ENCODE measurements at places on chromosomes 2 and 18. TPM values are rescaled to one million over a fixed set of nuclear protein-coding genes. Genes with fewer than 3 reads are reported as not detected.

The WNT6 gene
- total RNA-seq = not detected

The GREB1L gene
- total RNA-seq = 1.7 TPM

The CXCR2 gene
- not detected for total RNA-seq

The TTR gene
- not detected for total RNA-seq

The PRLH gene
- total RNA-seq = not detected

The REG3G gene
- not detected for total RNA-seq

The IL36RN gene
- total RNA-seq = 1.3 TPM

The FHOD3 gene
- 51.5 TPM for total RNA-seq

The DCDC2C gene
- not detected for total RNA-seq

The ALPP gene
- not detected for total RNA-seq

The GALR1 gene
- total RNA-seq = not detected

The SMYD5 gene
- total RNA-seq = 19.5 TPM

The GALNT14 gene
- total RNA-seq = 12.7 TPM

The SNRNP27 gene
- total RNA-seq = 25.3 TPM

The PRSS56 gene
- not detected for total RNA-seq

The LIMS3 gene
- total RNA-seq = 0.83 TPM

The DNAJC5G gene
- total RNA-seq = not detected

The CSRNP3 gene
- total RNA-seq = 0.59 TPM

The GRB14 gene
- 7.3 TPM for total RNA-seq

The CCDC102B gene
- total RNA-seq = not detected

The CRYGD gene
- not detected for total RNA-seq

The CCDC74B gene
- total RNA-seq = 1.5 TPM

The DIPK1C gene
- not detected for total RNA-seq

The TOGARAM2 gene
- total RNA-seq = not detected
